ENCODE measurements at places on chromosomes 2 and 18.
A peak's percentile ranks its signal among the peaks of the same experiment; 100 is the strongest.

GRCh38 chr2:236627841-236628240 lies 58.2 kb downstream of the ACKR3 start:
- no peak for DNase-seq

DNA sequence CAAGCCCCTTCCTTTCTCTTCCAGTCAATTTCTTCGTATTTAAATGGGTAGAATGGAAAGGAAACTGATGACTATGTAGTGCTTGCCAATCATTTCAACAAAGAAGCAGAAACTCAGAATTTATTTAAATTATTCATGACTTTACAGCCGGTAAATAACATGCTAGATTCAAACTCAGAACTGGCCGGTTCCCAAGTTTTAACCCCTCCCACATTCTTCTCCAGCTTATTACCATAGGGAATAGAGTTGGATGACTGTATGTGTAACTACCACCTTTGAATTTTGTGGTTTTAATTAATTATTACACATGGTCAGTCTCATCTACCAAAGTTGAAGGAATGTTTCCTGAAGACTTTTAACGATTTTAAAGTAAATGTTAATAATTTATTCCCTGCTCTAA lies 819.3 kb upstream of the LRATD1 start:
- DNase-seq = no peak

DNA sequence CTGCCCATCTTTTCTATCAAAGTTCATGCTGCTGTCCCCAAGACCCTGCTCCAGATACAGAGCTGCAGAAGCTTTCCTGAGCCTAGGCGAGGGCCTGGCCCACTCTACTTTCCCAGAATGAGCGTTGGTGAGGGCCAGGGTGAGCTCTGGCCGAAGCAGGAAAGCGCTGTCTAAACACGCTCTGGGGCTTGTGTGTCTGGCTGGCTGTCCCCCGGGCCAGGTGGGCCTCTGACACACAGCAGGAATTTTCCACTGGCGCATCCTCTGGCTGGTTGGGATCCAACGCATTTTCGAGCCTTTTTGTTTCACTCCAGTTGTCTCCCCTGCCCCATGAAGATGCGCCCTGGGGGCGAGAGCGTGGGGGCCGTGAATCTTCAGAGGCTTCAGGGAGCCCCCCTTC lies 17.8 kb upstream of the KCNK3 start:
- DNase-seq = no peak

DNA sequence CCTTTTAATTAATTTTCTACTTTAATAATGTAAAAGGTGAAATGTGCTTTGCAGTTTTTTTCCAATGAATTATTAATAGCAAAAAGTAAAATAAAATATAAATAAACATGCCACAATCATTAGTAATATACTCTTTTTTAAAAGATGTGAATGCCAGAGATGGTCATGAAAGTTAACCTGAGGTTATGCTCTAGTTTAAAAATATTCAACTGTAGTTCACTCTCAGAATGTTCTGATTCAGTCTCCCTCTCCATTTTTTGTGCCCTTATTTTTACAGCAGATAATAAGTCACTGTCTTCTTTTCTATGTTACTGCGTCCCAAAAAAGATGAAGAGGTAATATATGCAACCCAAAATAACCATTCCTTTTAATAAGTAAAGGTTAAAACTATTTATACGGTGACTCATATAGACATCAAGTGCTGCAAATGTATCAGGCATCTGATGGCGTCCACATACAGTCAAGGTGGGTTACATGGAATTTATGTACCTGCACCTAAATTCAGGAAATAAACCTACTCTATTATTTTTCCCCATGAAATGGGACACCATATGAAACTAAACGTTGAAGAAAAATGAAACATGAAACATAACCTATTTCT lies 153.6 kb upstream of the ZNF804A start:
- DNase-seq = peak; percentile 26

GRCh38 chr2:233816771-233817170 lies 37.6 kb downstream of the HJURP start:
- no peak for DNase-seq

DNA sequence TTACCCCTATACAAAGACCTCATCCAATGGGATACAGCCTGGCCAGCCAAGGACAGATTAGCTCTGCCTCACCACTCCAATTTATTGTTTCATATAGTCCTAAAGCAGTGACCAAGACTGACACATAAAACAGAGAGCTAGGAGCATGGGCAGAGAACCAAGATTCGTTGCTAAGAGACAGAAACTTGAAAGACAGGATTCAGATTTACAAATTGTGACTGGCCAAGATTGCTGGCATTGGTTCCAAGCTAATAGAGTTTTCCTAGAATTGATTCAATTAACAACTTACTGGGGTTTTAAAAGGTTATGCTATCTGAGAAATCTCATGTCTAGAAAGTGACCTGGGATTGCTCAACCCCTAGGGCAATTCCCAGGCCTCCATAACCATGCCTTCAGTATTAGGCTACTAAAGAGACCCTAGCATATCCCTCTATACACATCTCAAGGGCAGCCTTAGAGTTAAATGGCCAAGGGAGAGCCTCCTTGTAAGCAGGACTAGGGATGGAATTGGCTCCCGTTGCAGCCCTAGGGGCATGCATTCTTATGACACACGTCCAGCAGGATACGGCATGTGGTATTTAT lies 75.6 kb downstream of the ICOS start:
- no peak for DNase-seq

GRCh38 chr2:78992451-78992806 lies 33.1 kb upstream of the REG3G start:
- DNase-seq = no peak

GRCh38 chr2:184923751-184924150 lies 325.4 kb downstream of the ZNF804A start:
- DNase-seq = no peak

GRCh38 chr2:31287654-31288053 lies 53.7 kb downstream of the EHD3 start:
- no peak for DNase-seq
